RCC 7860 (cell line): ENCODE measurements at places on chromosomes 5 and 9.

- DNase-seq, result no peak
Measured at GRCh38 chr9:69677931-69678330, 5.8 kb upstream of the APBA1 start.

DNA sequence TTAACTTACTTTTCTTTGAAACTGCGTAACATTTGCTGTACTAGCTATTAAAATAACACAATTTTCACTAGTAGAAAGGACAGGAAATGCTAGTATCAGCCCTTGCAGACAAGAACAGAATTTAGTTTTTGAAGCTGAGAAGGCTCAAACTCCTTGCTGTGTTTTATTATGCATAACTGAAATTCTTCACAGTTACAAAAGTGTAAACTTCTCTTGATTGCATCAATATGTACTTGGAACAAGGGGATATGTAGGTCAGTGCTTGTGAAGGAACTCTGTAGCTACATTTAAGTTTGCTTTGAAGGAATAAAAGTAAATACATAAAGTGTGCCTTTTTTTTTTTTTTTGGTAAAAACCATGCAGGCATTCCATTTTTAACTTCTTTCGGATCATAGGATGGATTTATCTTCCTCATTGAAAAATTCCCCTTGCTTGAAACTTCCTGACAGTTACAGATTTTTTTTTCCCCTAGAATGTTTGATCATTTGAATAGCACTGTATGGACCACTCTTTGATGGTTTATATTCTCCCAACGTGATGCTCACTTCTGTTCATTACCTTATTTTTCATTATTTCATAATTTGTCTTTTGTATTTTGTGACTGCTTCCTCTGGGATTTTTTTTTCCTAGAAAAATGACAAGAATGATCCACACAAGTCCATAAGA lies 94.9 kb upstream of the DAB2 start:
- peak; percentile 52 for DNase-seq

- DNase-seq, result no peak
Measured at GRCh38 chr5:81225463-81225862, 7.7 kb upstream of the CKMT2 start.

DNA sequence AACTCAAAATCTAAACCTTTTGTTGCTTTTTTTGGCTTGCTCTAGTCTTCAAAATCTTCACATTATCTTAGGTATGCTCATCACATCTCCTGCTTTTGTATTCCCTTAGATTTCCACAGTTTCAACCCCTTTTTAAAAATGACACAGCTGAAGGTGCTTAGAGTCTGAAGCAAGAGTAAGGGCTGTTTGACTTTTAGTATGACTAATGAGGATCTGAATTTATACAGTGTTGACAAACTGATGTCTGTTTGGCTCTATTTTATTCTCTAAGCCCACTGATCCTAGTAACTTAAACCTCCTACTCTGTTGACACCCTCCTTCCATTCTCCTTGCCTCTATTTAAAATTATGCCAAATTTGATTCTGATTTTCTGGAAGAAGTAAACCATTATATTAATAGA lies 200.1 kb downstream of the MCTP1 start:
- no peak for DNase-seq

DNA sequence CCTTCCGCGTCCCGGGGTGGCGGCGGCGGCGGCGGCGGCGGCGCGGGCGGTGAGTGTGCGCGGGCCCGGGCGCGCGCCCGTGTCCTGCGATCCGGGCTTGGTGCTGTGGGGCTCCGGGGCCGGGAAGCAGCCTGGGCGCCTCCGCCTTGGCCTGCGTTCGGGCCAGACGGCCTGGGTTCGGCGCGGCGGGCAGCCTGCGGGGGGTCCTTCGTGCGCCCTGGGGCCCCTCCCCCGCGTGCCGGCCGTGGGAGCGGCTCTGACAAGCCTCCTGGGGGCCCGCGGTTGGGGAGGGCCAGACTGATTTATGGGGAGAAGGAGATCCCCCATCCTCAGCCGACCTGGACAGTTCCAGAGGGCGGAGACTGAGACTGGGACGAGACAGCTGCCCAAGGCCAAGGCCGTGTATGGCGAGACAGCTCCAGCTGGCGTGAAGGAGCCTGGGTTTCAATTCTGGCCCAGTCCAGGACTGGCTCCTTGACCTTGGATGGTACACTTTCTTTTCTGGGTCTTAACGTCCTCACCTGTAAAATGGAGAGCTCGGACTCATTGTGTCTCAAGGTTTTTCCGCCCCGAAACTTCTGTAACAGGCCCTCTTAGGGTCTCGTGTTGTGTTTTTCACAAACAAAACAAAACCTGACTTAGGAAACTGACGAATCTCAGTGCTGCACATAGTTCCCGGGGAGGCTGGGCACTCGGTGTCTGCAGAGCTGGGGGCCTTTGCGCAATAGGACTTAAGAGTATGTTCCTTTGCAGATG lies 603 bp downstream of the TMEM268 start:
- peak; percentile 20 for DNase-seq

- no peak for DNase-seq
Measured at GRCh38 chr9:75658301-75658905, 232.1 kb upstream of the PCSK5 start.

GRCh38 chr9:117649126-117649525 lies 55.1 kb upstream of the TLR4 start:
- DNase-seq, result no peak

DNA sequence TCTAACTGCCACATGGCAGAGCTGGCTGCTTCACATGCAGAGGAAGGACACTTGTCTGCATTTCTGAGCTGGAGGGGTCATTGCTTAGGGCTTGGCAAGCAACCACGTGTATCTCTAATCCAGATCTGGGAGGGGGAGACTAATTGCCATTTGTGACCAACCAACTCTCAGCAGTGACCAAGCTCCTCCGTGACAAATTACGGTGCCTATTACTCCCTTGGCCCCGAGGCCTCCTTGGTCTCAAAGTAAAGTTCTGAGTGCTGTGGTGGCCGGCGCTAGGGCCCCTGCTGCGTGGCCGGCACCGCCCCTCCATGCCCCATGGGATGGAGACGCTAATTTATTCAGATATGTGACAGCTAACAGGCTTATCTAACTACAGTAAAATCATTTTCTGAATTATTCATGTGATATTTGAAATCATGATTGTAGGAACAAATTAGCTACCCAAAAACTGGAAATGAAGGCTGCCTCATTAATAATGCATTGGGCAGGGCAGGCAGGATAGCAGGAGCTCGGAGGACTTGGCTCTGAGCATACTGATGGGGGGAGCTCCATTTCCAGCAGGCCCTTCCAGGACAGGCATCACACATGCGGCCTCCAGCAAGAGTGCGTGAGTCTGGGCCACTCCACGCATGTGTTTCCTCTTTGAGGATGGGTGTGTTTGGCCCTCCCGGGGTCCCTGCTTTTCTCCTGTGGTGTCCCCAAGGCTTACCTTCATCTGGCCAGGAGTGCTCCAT lies 67.7 kb downstream of the C5orf15 start:
- no peak for DNase-seq

GRCh38 chr9:109159583-109159982 lies 7.5 kb downstream of the FRRS1L start:
- DNase-seq, result no peak

DNA sequence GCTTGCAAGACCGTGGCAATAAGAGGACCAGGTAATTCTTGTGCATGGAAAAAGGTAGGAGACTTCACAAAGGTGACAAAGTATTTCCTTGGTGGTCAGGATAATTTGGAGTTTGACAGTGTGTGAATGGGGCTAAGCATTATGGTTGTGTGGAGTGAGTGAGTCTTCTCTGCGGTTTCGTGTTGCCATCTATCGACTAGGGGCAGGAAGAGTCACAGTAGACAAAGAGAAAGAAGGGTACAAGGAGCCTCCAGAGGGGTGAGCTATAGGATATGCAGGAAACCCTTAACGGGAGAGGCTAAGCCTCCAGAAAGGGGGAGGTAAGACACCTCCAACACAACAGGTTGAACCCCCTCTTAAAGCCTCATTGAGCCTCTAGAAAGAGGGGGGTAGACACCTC lies 64.0 kb upstream of the RANBP6 start:
- no peak for DNase-seq

- no peak for DNase-seq
Measured at GRCh38 chr9:134283111-134283515, 43.1 kb upstream of the RXRA start.

GRCh38 chr5:140565780-140566095 lies 1.1 kb downstream of the SLC35A4 start:
- DNase-seq, result no peak

GRCh38 chr9:129472651-129473102 lies 148.2 kb downstream of the C9orf50 start:
- peak; percentile 54 for DNase-seq

- no peak for DNase-seq
Measured at GRCh38 chr5:43273552-43273951, 39.7 kb downstream of the HMGCS1 start.

DNA sequence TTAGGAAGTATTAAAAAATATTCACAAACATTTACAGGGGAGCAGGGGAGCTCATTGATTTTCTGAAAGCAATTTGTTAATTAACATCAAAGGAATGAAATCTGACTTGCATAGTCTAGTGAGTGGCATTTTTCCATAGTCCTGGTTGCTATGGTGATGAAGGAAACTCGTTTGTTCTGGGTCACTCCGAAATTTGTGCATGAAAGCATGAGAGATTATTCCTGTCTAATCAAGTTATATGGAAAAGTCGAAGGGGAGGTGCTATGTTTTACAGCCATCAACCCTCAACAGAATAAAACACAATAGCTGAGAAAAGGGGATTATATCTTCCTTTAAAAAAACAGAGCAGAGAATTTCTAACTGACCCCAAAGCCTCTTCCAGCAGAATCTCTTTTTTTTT lies 1495.7 kb upstream of the WWC1 start:
- DNase-seq, result no peak

GRCh38 chr9:99563364-99563763 lies 258.3 kb upstream of the NR4A3 start:
- no peak for DNase-seq

DNA sequence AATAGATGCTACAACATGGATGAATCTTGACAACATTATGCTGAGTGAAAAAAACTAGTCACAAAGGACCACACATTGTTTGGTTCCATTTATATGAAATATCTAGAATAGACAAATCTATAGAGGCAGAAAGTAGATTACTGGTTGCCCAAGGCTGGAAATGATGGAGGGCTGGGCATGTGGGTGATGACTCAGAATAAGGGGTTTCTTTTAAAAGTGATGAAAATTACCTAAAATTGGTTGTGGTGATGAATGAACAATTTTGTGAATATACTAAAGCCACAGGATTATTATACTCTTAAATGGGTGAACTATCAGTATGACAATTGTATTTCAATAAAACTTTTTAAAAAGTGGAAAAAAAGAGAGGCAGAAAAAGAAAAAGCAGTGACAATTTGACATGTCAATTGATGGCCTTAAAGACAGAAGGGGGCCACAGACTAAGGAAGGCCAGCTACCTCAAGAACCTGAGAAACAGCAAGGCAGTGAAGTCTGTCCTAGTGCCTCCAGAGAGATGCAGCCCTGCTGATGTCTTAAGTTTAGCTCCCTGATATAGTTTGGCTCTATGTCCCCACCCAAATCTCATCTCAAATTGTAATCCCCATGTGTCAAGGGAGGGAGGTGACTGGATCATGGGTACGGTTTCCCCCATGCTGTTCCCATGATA lies 182.7 kb downstream of the PIK3R1 start:
- no peak for DNase-seq

DNA sequence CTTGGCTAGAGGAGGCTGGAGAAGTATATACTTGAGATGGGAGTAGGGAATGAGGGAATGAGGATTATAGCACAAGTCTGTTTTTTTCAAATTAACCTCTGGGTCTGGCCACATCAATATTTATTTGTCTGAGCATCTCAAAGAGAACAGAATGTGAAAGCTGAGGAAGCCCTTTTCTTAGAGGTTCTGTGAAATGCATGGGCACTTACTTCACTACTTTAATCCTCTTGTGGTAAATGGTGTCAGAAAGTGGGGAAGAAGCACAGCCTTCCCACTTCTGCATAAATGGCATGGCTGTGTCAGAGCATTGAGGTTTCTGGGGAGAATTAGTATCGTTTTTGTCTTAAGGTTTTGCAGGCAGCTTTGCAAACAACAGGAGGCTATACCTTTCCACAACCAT lies 48.6 kb downstream of the SPATA31D1 start:
- DNase-seq, result no peak

- no peak for DNase-seq
Measured at GRCh38 chr9:83966209-83966582, 13.8 kb downstream of the HNRNPK start.

- DNase-seq, result no peak
Measured at GRCh38 chr5:38827525-38827924, 18.3 kb upstream of the OSMR start.

DNA sequence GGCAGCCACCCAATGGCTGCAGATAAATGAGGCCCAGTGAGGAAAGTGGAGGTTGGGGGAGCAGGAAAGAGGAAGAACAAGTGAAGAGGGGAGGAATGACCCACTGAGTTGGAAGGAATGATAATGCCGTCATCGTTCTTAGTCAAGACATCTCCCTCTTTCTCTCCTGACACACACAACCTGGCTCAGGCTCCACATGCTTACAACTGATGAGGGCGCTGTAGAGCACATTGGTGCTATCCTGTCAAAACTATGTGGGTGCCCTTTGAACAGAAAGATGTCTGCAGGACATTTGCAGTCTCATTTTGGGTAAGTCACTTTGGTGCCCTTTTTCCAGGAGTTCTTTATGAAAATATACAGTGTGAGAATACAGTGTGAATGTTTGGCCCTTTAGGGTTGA lies 5.9 kb downstream of the IFNW1 start:
- DNase-seq, result no peak

DNA sequence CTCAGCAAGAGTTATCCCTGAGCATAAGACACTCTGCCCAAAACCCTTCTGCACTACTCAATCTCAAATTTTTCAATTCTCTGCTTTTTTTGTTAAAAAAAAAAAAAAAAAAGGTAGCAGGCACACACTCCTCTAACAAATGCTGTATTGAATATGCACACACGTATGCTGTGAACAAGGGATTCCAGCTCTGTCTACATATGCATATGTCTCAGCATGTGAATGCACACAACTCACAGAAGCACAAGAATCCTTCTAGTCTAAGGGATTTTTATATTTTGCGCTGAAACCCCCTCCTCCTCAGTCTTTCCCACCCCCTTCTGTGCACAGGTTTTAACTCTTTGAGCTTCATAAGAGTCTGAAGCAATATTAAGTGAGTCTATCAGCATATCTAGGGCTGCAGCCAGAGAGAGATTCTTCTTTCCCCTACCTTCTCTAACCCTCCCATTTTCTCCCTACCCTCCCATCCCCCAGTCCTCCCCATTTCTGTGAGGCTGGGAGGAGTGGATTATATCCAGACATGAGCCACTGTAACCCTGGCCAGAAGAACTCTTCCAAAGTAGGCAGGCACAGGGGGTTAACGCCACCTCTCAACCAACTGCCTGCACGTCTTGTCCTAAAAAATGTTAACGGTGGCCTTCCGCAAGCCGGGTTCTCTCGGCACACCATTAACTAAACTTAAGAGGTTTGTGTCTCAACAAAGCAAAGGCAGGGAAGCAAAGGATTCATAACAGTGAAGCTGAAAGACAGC lies 1.0 kb downstream of the GABRB2 start:
- DNase-seq, result no peak

GRCh38 chr5:145830594-145830993 lies 4.5 kb downstream of the PRELID2 start:
- no peak for DNase-seq

GRCh38 chr5:52342361-52342760 lies 445.4 kb upstream of the ITGA1 start:
- DNase-seq, result no peak
